EH (cell line): ENCODE measurements at places on chromosomes 5 and 9.

DNA sequence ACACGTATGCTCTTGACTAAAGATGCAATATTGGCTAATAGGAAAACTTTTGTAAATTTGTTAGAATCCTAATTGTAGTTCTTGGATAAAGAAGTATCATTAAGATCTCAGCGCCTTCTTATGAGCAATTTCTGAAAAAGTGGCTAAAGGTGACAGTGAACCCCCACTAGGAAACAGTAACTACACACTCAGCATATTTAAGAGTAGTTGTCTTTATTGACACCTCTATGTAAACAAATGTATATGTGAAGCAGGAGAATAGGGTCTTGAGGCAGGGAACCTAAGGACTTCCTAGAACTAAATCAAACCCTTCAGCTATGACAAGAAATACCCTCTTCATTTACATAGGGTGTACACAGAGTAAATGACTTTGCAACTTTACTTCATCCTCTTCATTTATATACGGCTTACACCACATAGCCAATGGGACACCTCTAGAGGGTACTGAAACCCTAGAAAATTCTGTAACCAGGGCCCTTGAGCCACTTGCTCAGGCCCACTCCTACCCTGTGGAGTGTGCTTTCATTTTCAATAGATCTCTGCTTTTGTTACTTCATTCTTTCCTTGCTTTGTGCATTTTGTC is 2.8 kb downstream of the NIPSNAP3A start:
- no peak for DNase-seq

DNA sequence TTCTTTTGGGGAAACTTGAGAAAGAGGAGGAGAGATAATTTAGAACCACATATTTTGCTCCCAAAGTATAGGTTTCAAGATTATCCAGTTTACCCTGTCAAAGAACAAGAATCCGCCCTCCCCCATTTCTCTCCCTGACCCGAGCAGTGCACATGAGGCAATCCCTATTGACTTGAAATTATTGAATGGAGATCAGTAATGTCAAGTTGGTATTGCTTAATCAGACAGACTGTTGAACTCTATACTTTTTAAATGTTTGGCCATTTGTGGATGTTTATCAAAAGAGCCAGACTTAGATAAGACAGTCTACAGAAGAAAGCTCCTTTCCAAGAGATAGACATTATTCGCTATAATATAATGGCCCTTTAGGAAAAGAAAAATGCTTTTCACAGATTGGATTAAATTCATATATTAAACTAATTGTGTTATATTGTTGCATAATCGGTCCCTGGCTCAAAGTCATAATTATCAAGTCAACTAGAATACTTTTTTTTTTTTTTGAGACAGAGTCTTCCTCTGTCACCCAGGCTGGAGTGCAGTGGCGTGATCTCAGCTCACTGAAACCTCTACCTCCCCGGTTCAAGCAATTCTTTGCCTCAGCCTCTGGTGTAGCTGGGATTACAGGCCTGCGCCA is 5.3 kb downstream of the SLC25A25 start:
- DNase-seq: peak; percentile 25

- DNase-seq: peak; percentile 54
Observed at GRCh38 chr5:95870105-95870672, 47.7 kb upstream of the GLRX start.

DNA sequence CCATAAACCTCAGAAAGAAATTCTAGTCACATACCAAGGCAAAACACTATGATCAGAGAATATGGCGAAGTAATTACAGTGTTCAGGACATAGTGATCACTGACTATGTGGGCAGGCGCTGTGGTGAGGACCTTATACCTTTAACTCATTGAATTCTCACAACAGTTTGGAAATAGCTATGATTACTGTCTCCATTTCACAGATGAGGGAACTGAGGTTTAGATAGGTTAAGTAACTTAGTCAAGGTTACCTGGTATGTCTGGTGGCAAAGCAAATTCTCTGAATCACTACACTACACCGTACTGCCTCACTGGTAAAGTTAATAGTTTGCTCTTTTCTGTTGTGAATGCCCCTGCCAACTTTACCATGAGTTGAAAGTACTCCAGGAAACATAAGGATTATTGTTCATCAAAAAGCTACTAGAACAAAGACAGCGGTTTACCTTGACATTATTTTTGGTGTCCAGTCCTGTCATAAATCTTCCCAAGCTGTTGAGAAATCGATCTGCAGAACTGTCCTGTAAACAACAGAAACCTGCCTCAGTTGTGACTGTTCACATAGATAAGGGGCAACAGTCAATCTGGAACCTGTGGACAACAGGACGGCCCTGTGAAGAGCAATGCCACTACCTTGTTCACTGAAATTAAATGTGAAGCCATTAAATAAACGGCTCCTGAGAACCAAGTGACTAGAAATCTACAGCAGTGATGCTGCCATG is 36.3 kb downstream of the NIPSNAP3B start:
- no peak for DNase-seq

DNA sequence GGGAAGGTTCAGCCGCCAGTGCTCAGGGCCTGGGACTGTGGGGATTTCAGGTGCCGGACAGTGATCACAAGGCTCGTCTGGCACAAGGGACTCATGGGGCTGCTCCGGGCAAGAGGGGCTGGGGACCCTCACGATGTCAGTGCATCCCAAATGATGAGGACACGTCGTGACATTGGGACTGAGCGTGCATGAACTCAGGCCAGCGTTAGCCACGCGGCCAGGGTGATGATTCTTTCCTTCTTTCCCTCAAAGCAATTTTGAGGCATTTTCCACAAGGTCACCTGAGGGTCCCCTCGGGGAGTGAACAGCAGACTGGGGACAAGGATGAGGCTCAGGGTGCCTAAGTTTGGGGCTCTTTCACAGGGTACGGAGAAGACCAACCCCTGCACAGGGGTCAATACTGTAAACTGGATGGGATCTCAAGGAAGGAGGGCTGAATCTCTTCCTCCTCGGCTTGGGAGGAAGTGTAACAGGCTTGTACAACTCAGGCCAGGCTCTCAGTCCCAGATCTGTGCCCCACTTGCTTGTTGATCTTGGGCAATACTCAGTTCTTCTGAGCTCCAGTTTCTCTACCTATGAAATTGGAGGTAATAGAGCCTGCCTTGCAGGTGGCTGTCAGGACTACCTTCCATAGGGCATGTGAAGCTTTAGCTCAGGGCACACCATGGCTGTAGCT is 78.5 kb downstream of the PRRT1B start:
- DNase-seq: no peak

GRCh38 chr9:81002242-81002641 is 687.1 kb downstream of the TLE1 start:
- no peak for DNase-seq

DNA sequence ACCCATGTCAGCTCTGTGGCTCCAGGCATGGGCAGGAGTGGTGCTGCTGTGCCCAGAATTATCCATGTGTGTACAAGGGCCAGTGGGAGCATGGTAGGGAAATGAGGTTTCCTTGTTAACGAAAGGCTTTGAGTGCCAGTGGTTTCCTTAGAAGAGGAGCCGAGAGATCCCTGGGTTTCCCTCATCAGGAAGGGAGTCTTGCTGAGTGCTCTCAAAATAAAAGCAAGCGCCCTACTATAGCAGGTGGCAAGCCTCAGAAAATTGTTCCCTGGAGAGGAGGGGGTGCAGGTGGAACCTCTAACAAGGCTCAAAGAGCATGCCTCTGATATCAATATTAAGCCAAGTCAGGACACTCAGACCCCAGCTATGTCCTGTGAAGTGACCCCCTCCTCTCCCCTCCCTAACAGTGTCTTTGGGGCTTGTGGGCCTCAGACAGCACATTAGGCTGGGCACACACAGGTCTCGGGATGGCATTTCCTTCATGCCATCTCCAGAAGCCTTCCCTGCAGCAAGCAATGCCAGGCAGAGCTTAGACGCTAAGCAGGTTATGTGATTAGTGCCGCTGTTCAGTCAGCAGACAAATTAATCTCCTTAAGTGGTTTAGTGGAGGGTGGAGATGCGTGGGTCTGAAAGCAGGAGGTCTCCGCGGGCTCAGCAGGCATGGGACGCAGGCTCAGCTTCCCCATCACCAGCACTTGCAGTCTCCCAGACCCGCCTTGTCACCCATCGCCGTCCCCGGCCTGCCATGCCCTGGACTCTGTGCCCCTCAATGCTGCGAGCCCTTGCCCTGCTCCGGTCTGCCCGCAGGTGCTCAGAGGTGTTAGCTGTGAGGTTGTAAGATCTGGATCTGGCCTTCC is 60.0 kb upstream of the RARS1 start:
- no peak for DNase-seq

- DNase-seq: peak; percentile 4
Observed at GRCh38 chr5:74192606-74193299, 447.8 kb downstream of the ENC1 start.

DNA sequence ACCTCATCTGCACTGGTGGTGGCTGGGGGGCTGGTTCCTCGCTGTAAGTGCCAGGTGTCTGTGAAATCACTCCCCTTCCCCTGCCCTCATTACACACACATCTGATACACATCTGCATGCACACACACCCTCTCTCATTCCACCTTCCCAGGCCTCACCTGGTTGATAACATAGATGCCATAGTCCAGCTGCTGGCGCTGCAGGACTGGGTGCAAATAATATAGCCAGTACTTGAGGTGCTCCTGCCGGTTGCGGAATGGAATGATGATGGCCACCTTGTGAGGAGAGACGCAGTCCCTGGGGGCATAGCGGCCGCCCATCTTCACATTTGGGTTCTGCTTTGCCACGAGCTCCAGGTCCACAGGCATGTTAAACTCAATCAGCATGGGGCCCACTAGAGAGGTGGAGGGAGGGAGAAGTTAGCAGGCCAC is 32.1 kb downstream of the B4GALT1 start:
- DNase-seq: no peak

- peak; percentile 83 for DNase-seq
Observed at GRCh38 chr9:16120231-16120641, 567.4 kb downstream of the CCDC171 start.

DNA sequence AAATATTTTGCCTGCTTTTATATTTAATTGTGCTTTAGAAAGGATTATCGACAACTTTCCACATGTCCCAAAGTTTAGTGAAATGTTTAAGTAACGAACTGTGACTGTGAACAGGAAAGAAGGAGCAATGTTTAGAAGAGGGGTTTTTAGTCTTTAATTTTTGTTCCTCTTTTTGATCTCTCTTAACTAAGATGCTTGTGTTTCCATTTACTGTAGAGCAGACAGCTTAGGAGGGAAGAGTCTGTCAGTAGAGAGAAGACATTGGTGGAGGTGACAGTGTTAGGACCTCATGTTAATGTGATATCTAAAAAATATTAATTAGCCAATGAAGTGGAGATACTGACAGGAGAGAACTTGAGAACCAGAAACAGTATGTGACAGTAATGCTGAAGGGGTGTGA is 92.2 kb downstream of the RASGRF2 start:
- no peak for DNase-seq

- no peak for DNase-seq
Observed at GRCh38 chr9:106755736-106756135, 107.2 kb upstream of the ZNF462 start.
